ENCODE measurements at places on chromosomes 7 and 10.

DNA sequence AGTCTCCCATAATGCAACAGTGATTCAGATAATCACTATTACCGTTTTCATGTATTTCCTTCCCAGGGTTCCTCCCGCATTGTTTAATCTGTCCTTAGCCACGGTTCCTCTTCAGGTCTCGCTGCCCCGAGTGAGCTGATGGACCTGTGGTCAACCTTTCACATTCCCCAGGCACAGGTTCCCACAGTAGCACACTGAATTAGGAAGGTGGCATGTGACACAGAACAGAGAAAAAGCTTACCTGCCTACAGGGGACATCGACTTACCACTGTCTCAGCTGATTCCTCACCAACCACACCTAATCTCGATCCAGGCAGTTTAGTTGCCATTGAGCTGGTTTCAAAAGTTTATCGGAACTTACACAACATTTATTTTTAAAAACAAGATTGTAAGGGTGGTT, 72.2 kb downstream of the MTURN start:
- no peak for DNase-seq

DNA sequence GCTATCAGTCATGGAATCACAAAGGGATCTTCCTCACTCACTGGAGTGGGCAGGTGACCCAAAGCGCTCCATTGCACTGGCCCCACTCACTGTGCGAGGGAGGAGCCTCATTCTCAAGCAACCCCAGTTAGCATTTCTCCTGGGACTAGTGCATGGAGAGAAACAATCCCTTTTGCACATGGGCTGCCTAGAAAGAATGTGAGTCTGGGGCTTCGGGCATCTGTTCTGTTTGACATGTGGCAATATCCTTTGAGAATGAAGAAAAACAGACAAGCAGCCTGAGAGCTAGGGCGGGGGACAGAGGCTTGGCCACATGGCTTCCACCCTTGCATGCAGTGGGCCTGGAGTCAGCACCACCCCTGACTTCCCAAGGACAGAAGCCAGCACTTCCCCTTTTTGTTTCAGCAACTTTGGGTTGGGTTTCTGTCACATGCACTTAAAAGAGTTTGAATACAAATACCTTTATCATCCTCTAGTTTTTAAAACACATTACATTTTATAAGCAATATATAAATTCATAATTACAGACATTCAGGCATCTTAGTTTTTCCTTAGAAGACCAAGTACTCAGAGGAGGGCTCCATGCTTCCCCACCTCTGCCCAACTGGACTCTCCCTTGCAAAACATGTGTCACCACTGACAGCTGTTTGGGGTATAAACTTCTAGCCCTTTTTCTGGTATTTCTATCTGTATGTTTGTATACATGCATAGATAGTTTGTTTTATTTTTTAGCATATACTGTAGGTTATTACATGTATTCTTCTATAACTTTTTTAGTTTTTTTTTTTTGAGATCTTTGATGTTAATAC, 73.8 kb downstream of the RBM20 start:
- DNase-seq = no peak

GRCh38 chr7:15159261-15159660, 256.7 kb upstream of the DGKB start:
- no peak for DNase-seq

- DNase-seq = no peak
Observed at GRCh38 chr7:28823582-28823981, 134.5 kb downstream of the TRIL start.

DNA sequence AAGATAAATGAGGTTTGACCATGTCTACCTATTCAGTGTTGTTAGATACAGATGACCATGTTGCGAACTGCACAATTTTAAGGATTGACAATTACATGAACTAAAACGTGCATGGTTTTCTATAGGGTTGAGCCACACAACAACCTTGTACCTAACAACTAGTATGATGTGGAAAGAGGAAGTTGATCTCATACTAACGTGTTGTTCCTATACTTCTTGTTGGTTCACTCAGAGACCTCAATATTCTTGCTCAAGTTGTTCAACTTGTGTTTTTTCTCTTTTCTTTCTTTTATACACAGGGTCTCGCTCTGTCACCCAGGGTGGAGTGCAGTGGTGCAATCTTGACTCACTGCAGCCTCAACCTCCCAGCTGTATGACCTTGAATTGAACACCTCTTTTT, 6.1 kb upstream of the KEL start:
- DNase-seq = no peak

DNA sequence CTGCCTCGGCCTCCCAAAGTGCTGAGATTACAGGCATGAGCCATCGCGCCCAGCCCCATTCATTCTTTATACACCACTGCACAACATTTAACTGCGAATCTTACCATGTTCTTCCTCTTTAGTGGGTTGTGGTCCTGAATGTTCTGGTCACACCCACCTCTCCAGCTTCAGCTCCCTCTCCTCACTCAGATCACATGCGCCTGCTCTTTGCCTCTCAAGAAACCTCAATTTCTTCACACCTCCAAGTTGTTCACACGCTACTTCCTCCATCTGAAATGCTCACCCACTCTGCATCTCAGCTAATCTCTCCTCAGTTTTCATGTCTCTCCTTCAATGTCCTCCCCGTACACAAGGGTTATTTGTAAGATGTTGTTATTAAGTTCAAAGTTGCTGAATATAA, 2.4 kb upstream of the PRR15 start:
- no peak for DNase-seq

- no peak for DNase-seq
Observed at GRCh38 chr10:89808842-89809241, 107.5 kb downstream of the KIF20B start.

DNA sequence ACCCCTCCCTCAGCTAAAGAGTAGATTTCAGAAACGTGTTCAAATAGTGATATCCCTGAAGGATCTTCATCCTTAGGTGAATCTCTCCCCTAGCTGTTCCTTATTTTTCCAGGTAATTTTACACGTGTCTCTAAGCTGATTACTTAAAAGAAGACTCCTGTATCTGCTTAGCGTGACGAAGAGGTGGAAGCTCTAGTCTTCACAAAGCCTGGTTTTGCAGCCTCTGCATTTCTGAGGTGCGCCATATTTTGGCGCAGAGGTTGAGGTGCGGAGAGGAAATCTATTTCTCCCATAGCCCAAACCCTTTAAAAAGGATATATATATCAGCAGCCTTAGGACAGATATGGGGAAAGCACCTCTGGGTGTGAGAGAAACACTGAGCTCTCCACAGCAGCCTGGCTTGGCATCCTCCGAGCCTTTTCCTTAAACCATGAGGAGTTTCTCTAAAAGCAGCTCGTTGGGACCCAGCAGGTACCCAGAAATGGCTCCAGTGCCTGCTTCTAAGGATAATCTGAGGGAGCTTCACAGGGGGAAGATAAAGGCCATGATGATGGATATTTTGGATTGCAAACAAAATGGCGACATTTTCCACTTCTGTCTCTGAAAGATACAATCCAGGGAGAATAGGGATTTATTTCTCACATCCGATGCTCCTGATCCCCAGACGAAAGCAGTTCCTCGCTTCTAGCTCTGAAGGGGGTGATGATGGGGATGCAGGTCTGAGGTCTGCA, 3.0 kb upstream of the HOXA2 start:
- DNase-seq = no peak

DNA sequence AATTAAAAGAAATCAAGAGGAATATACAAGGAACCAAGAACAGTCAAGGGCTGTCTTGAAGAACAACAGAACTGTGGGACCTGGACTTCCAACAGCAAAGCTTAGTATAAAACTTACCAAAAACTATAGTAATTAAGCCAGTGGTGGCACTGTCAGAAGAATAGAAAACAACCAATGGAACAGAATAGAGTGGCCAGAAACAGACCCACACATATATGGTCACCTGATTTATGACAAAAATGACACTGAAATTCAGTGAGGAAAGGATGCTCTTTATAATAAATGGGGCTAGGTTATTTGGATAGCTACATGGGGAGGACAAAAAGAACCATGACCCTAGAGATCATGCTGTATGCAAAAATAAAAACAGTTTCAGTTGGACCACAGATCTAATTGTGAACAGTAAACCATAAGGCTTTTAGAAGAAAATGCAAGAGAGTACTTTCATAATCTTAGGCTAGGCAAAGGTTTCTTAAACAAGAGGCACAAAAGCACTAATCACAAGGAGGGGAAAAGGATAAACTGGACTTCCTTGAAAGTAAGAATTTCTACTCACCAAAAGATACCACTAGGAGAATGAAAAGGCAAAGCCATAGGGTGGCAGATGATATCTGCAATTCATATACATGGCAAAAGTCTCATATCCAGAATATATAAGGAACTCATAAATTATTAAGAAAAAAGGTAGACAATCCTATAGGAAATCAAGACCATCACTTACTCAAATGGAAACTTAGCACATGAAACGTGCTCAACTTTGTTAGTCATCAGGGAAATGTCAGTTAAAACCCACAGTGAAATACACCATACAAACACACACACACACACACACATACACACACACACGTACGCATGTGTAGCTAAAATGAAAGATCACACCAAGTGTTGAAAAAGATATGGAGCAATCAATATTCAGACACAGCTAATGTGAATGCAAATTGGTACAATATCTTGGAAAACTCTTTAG, 20.8 kb downstream of the HYCC1 start:
- DNase-seq = no peak

GRCh38 chr10:43407148-43407575, 1.8 kb downstream of the HNRNPF start:
- DNase-seq = peak; percentile 53

GRCh38 chr10:29751684-29752083, 116.9 kb upstream of the SVIL start:
- DNase-seq = no peak

DNA sequence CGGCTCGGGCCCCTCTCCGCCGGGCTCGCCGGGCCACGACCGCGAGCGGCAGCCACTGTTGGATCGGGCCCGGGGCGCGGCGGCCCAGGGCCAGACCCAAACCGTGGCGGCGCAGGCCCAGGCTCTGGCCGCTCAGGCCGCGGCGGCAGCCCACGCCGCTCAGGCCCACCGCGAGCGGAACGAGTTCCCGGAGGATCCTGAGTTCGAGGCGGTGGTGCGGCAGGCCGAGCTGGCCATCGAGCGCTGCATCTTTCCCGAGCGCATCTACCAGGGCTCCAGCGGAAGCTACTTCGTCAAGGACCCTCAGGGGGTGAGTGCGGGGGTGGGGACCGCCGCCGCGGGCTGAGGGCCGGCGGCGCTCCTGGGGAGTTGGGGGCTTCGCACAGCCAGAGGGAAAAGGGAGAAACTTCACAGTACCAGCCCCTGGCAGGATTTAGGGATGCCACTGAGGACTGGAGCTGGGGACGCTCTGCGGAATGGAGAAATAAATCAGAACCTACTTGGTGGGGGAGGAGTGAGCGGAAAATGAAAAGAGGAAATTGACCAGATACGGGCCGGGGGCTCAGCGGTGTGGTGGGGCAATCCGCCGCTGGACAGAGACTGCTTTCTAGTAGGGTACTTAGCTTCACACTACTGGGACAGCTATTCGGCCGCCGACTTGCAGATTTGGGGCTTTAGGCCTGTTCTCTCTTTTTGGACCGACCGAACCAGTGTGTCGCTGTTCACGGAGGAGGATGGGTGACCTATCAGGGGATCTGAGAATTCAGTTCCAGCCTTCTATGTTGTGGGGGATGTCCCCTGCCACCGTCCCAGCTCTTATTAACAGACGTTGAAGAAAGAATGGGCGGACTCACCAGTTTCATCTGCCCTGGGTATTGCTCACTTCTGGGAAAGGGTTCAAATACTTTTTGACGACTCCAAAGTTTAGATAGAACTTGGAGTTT, 669 bp downstream of the PI4K2A start:
- DNase-seq = no peak

- DNase-seq = no peak
Observed at GRCh38 chr7:113113912-113114311, 4.4 kb downstream of the SMIM30 start.

DNA sequence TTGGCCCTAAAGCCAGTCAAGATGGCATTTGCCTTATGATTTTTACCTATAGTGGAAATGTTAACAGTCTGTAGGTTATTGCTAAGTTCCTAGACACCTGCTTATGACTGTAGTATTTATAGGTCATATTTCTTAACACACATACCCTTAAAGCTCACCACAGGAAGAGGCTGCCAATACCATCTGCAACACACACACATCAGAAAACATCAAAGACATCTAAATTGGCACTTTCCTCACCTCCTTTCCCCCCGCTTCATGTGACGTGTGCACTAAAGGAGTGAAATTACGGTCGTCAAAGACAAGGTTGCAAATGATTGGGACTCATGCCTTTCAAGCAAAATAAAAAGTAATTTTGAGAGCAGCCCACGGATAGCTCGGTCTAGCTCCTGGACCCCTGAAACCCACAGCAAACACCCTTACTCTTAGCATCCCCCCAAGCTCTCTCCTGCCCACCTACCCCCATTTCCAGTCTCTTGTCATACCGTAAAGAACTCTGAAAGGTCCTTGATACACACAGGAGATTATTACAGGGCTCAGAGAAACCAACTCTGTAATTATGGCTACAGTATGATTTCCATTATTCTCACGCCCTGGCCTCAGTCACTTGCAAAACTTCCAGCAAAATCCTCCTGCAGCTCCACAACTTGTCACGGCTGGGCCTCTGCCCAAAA, 90.5 kb downstream of the PLXNA4 start:
- DNase-seq = no peak

DNA sequence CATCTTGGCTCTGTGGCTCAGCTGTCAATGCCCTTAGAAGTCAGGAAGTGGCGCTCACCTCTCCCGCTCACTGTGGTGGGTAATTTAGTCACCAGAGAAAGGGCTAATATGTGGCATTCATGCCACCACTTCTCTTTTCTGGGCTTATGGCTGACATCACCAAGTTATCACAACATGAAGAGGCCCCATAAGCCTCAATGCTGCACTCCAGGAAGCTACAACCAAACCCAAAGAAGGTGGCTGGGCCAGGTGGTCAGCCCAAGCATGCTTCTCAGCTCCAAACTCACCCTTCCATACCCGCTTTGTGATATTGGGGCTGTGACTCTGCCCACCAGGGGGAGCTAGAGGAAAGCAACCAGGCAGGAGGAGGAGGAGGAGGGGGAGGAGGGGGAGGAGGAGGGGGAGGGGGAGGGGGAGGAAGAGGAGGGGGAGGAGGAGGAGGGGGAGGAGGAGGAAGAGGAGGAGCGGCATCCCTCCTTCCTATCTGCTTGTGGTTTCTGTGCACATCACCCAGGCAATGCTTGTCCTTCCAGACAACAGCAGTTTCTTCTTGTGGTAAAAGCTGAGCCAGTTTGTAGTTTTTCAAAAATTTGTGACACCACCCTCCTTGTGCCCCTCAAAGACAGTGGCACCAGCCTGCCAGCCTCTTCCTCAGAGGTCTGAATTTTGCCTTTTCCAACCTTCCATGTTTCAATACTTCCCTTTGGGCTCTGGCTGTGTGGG, 42.1 kb downstream of the CYP26A1 start:
- DNase-seq = peak; percentile 52

DNA sequence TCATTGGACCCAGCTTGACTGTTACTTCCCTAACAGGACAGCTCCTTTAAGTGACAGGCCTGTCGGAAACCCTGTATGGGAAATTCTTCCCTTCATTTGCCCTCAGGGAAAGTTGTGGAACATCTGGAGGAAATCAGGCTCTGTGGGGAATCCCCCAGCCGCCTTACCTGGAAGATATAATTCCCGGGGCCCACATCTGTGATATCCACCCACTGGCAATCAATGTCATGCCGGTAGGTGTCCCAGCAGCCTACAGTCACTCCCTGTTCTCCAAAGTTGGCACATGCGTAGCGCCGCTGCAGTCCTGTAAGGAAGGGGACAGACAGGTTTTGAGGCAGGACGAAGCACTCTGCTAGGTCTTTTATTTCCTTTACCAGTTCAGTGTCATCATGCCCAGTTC, 16.6 kb downstream of the LOXL4 start:
- DNase-seq = no peak

Data from activated effector memory CD4-positive, alpha-beta T cell treated with Interleukin-2 at 50 U/mL for 16 hours (primary cell).